Stimulated activated CD4-positive, alpha-beta T cell treated with anti-CD3 and anti-CD28 coated beads, Interleukin-1b, Interleukin-23, amount 100 ng/mL, for 48 hours (primary cell): ENCODE measurements at places on chromosomes 16 and 17.
A peak's percentile ranks its signal among the peaks of the same experiment; 100 is the strongest.

DNA sequence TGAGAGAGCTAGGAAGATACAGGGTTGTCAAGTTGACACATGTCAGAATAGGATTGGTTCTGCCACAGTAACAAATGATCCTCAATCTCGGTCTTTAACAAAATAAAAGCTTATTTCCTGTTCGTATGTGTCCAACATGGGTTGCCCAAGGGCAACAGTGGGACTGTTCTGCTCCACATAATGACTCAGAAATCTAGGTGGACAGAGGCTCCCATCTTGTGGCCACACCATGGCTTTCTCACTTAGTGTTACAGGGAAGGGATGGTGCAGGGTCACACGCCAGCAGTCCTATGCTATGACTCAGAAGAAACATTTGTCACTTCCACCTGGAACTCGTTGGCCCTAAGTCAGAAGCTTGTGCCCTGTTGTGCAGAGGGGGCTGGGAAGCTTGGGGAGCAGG is 364.9 kb downstream of the SNX29 start:
- DNase-seq: no peak

GRCh38 chr17:79361873-79362771 is 248.7 kb downstream of the RBFOX3 start:
- no peak for DNase-seq

DNA sequence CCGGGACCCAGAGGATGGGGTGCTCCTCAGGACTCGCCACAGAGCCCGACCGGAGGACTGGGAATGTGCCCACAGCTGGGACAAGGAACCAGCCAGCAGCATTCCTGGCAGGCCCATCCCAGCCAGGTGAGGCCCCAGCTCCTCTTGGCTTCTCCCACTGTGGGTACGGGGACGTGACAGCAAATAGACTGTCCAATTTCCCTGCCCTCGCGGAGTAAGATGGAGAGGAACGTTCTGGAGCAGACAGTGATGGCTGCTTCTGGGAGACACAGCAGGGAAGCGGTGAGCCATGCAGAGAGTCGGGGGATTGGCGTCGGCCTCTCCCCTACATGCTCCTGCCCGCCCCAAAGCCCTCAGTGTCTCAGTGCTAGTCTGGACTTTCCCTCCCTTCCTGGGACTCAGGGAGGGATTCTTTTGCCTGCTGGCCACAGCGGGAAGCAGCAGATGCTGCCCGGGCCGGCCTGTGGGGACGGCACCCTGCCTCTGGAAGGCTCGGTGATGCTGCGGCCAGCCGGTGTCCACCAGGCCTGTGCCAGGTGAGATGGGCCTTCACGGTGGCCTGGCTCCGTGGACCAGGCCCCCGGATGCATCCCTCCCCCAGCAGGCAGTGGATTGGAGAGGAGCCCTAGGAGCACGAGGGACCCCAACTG is 89.1 kb downstream of the SEC14L1 start:
- DNase-seq: no peak

DNA sequence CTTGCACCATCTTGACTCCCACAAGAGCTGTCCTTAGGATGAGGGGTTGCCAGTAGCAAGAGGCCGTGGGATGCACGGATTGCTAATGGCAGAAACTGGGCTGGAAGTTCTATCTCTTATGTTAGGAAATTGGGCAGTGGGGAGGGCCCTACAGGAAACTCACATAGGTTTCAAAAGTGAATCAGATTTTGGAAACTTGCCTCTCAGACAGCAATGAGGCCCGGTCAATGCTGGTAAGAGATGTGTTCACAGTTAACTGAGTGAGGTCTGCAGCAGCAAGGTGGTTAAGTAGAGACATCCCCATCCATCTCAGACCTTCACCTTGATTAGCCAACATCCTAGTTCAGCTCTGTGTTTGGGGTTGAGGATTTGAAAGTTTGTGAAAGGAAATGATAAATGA is 164.7 kb downstream of the ABCA8 start:
- DNase-seq: no peak

- DNase-seq: no peak
These were observed 20.7 kb downstream of the LIMD2 start for GRCh38 chr17:63679214-63679613.

- peak; percentile 63 for DNase-seq
These were observed 43.5 kb downstream of the ST3GAL2 start for GRCh38 chr16:70395345-70395901.

DNA sequence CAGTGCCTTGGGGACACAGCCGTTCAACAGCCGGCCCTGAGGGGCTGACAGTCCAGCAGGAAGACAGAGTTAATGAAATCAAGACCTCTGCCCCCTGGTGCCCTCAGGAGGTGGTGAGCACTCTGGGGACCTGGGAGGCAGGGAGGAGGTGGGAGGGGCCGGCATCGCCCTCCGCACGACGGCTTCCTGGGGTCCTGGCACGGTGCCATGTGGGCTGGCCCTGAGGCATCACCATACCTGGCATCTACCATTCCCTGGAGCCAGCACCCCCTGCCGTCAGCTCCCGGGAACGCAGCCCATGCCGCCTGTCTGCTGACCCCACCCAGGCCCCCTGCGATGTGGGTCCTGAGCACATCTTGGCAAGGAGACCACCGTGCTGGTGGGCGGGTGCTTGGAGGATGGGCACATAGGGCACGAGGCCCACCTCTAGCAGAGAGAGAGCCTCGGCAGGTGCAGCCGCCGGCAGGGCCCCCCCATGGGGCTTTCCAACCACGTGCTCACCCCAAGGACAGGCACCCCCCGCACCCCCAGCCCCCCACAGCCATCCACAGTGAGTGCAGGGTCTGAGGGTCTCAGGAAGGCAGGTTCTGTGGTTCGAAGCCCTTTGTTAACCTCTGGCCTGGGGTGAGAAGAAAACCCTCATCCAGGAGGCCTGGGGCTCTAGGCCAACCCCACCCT is 52.5 kb downstream of the ZFPM1 start:
- DNase-seq: peak; percentile 51

- DNase-seq: no peak
These were observed 229.2 kb downstream of the SHISA9 start for GRCh38 chr16:13130586-13130985.

- DNase-seq: peak; percentile 93
These were observed 8.8 kb upstream of the MAP2K3 start for GRCh38 chr17:21275579-21276263.

GRCh38 chr17:40415390-40415789 is 2.3 kb downstream of the TOP2A start:
- no peak for DNase-seq

DNA sequence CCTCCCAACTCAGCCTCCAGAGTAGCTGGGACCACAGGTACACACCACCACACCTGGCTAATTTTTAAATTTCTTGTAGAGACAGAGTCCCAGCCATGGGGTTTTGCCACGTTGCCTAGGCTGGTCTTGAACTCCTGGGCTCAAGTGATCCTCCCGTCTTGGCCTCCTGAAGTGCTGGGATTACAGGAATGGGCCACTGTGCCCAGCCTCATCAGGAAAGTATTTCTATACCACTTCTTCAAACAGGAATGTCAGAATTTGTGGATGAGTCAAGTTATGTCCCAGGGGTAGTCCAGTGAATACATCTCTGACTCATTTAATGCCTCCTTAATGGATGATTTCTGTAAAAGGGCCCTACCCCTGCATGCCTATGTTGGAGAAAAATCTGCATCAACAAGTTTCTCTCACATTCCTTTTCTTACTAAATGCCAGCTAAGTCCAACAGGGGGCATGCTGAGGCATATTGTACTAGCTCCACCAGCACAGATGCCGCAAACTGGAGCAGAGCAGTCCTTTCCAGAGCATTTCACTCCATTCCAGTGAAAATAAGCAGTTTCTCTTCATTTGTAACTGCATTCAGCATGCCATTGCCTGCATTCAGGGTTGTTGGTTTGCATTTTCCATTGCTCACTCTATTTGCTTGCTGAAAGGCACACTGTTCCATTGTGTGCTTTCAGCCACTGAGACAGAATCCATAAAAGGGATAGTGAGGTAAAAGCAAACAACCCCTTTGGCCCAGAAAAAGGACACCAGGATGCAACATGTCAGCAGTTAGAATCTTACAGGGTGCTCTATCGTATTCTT is 5.3 kb upstream of the CAVIN1 start:
- no peak for DNase-seq

- DNase-seq: no peak
These were observed 116.0 kb downstream of the RPTOR start for GRCh38 chr17:80660527-80661198.

DNA sequence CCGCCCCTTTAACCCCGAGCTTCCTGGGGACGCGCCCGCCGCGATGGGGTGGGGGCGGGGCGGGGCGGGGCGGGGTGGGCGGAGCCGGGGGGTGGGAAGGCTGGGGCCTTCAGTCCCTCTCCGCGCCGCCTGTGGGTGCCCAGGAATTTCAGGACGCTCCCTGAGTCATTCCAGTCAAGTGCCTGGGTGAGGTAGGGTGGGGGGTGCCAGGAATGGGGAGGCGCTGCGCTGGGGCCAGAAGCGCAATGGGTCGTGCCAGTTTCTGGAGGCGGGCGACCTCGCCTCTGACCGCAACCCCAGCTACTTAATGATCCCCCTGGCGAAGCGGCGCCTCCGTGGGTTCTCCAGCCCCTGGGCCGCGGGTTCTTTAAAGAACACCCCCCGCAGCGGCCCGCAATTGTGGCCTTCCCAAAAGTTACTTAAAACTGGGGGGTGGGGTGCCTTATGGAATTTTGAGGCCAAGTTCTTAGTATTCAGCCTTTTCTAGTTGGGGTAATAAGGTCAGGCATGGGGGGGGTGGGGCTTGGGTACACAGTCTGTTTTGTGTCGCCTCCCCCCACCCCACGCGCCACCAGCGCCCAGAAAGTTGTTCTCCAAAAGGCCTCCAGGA is 826 bp upstream of the GSE1 start:
- peak; percentile 18 for DNase-seq
